ENCODE measurements at places on chromosomes 4 and X.

GRCh38 chrX:23344904-23345271 lies 10.2 kb downstream of the PTCHD1 start:
- no peak for DNase-seq

DNA sequence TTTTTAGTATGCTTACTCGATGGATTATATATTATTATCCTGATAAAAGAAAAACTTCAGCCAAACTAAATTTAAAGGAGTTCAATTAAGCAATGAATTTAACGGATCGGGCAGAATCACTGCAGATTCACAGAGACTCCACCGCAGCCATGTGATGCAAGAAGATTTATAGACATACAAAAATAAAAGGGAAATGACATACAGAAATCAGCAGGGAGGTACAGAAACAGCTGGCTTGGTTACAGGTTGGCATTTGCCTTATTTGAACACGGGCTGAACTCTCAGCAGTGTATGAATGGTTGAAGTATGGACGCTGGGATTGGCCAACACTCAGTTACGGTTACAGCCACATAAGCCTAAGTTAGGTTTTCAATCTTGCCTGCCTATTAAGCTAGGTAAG lies 35.4 kb upstream of the DHRSX start:
- no peak for DNase-seq

GRCh38 chr4:144584428-144584827 lies 61.5 kb upstream of the HHIP start:
- no peak for DNase-seq

DNA sequence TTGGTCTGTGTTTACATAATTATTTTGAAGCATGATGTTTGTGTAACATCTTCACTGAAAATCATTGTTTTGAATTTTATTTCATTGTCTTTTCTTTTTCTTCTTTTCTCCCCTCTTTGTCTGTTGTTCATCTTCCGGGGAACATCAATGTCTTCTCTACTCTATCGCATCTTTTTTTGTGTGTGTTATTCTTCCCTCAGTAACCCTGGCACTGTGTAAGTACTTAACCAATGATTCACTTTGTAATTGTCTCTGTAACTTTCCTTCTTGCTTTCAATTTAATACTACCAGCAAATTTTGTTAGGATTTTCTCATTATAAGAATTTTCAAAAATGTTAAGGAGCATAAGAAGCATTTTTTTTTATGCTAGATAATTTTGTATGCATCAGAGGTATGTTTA lies 130.8 kb downstream of the PDLIM5 start:
- no peak for DNase-seq

- DNase-seq: no peak
Observed at GRCh38 chr4:113020966-113021365, 28.5 kb upstream of the ANK2 start.

DNA sequence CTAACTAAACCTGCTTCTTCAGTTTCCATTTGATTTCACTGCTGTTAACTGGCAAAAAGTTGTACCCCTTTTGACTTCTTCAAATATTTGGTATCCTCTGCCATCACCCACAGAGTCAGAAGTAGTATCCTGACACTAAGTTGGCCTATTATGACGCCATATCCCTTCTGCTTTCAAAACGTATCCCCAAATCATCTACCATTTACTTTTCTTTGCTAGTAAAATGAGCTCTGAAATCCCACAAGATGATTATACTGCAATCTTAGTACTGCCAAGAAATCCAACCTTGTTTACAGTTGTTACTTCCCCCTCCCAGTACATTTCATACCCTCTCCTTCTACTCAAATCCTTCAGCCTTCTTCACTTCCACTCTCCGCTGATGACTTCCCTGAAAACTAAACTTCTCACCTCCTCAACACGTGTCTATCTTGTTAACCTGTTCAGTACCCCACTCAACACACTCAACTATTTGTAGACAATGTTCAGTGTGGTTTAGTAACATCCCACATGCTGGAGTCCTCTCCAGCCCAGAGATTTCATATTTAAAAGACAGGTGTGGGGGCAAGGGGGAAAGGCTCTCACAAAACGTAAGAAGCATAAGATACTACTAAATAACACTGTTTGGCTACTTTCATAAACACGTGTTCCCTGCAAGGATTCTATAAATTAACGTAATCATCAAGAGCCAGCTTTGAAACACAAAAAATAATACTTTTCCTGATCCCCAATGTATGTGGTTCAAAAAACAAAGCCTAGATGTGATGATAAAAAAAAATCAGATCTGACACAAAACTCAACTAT lies 1.3 kb downstream of the NAF1 start:
- no peak for DNase-seq

DNA sequence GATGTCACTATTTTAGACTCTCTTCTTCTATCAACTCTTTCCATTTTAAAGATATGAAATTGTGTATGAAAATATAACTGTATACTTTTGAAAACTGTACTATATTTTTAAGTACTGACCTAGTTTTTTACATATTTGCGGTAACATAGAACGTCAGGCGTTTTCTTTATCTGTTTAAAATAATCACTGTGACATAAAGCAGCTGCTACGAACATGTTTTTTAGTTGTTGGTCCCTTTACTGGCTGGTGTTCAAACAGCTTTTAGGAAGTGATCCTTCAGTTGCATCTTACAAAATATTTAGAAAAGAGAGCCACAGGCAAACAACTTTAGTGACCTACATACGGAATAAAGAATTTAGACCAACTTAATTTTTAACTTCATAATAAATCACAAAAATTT lies 73.1 kb downstream of the METTL14 start:
- no peak for DNase-seq
